ENCODE measurements at places on chromosomes 11 and 22.

GRCh38 chr11:36265793-36266628, 23.2 kb downstream of the COMMD9 start:
- peak; percentile 29 for DNase-seq

- no peak for DNase-seq
These were observed 198.1 kb upstream of the ARHGAP20 start for GRCh38 chr11:110910384-110910783.

DNA sequence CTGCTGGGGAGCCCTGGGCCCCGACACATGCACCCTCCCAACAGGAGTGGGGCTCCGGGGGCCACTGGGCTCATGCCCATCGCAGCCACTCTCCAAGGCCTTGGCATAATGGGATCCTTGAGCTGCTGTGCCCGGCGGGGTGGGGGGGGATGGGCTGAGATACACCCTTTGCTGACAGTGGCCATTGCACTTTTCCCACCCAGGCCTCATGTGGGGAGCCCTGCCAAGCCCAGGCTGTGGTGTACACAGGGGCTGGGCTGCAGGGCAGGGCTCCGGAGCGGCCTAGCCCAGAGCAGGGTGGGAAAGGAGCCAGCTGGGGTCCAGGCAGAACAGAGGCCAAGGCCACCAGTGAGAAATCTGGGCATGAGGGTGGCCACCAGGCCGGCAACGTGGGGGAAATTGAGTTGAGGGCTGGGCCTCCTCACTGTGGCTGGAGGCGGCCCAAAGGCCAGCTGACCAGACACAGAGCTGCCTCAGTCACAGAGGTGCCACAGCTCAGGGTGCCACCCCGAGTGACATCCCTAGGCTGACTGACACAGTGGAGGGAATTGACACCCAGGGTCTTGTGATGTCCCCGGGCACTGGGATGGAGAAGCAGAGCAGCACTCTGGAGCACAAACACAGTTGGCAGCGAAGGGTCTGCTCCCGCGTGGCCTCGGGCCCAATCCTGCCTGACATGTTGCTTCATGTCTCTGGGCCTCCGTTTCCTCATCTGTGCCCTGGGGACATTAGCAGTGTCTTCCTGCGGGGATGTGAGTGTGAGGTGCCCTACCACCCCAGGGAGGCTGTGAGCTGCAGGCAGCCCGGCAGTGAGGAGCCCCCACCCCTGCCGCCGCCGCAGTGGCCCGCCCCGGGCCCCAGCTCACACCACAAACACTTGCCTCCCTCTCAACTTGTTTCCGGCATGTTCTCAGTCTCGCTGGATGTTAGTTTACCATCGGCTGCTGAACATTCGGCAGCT, 30.4 kb downstream of the RTN4R start:
- no peak for DNase-seq

- DNase-seq = no peak
These were observed 58.4 kb downstream of the PISD start for GRCh38 chr22:31603574-31603973.

DNA sequence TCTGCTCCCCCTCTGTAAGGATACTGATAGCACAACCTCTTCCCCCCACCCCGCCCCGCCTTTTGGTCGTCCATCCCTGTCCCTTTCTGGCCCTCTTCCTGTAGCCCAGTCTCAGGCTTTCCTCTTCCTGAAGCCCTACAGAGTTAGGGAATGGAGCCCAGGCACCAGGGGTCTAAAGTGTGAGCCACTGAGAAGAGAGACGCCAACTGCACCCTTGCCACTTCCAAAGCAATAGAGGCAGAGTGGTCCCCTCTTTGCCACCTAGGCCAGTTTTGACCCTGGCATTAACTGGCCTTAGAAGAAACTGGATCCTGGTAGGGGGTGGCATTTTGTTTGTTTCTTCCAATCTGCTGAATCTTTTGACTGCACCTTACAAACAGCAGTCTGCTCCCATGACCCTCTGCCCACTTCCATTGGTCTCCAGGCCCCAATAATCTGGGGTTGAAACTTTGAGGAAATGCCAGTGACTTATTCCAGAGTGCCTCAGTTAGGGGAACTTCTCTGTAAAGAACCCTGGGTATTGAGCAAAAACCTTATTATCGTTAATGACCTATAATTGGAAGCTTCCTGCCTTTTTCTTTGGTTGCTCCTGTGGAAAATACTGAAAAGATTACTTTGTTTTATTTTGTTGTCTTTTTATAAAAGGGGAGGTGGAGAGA, 9.7 kb upstream of the GRK2 start:
- no peak for DNase-seq

GRCh38 chr22:27507111-27507611, 294.4 kb downstream of the MN1 start:
- DNase-seq = no peak

DNA sequence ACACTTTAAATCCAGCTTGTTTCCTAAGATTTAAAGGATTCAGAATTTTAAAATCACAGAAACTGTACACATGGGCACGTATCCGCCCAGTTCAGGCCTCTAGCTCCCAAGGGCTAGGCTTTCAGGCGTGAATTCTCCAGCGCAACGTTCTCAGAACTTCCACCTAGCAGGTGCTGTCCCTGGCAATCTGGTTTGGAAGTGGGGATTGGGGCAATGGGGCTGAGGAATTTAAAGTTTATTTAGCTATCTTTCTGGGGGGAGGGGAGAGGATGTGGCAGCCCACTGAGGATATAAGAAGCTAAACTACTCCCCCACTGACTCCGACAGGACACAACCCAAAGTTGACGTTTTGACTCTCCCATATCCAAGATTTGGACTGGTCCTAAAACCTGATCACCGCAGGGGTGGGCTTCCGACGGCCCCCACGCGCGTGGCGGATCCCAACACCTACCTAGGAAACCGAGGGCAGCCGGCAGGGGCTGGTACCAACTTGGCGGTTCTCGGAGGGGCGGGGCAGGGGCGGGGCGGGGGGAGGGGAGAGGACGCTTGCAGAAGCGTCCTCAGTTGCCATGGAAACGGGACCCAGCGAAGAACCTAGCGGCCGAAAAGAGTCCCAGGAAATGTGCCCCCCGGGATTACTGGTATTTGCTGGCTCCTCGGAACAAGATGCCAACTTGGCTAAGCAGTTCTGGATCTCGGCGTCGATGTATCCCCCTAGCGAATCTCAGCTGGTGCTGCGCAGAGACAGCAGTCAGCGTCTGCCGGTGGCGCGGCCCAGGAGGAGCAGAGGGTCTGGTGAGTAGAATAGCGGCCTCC, at the start of gene HOATZ:
Gene HOATZ (plus strand): TSS at position 563 of the 816 bp plus-strand sequence. CDS start 7 bp downstream, at position 570.
- no peak for DNase-seq

GRCh38 chr11:10653946-10654810, 39.4 kb downstream of the IRAG1 start:
- DNase-seq = peak; percentile 9

DNA sequence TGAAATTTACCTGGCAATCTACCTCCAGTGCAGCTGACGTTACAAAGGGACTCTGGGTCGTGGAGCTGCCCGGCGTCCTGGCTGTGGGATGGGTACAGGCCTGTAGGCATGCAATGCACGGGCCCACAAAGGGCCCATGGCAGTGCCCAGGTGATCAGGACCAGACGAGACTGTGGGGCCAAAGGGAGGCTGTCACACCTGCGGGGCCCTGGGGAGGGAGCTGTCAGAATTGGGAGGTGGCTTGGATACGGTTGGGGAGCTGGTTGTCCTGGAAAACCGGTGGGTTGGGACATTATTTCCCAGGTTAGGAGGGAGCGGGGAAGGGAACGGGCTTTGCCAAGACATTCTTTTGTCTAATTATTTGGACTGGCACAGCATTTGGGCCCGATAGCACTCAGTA, 958.5 kb downstream of the BRD1 start:
- no peak for DNase-seq

DNA sequence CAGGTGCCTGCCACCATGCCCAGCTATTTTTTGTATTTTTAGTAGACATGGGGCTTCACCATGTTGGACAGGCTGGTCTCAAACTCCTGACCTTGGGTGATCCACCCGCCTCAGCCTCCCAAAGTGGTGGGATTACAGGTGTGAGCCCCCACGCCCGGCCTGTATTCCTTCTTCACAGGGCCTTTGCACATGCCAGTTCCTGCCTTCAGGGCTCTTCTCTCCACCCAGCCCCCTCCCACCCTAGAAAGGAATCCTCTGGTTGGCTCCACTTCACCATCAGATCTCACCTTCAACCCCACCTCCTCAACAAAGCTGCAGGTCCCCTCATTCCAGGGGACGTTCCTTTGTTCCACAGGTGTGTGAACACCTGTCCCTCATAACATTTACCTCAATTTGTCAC, 2.0 kb downstream of the POLR3H start:
- no peak for DNase-seq

GRCh38 chr11:69004411-69005182, 8.4 kb downstream of the MRGPRF start:
- DNase-seq = no peak

DNA sequence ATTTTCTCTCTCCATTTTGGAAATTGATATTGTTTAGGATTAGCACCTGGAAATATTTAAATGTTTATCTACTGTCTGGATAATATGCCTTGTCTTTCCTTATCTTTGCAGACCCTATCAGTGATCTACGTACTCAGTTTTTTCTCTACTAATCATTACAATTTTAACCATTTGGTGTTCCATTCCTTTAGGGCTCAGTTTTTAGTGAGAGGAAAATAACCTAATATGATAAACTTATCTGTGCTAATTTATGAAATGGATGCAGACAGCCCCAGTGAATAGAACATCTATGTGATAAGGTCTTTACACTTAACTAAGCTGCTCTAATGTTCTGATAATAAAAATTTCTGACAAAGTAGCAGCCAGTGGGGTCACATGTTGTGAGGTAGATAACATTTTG, 68.5 kb downstream of the SVIP start:
- DNase-seq = no peak

- peak; percentile 10 for DNase-seq
These were observed 1.7 kb downstream of the HPX start for GRCh38 chr11:6438979-6439571.

GRCh38 chr22:37278261-37278660, 4.0 kb upstream of the CYTH4 start:
- no peak for DNase-seq

DNA sequence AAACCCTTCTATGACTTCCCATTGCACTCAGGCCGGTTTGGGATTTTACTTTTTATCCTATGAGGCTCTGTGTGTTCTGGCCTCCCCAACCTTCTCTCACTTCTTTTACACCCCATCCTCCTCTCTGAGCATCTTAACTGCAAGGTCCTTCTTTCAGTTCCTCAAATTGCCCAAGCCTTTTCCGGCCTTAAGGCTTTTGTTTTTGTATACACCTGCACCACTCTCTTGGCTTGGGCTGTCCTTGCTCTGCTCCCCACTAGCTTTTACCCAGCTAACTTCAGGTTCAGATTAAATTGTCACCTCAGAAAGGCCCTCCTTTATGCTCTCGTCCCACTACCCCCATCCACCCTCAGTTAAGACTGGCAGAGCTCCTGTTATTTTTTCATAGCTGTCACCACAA, 55.5 kb downstream of the FAM83F start:
- DNase-seq = no peak

GRCh38 chr22:47042116-47042825, 279.8 kb downstream of the TBC1D22A start:
- no peak for DNase-seq

DNA sequence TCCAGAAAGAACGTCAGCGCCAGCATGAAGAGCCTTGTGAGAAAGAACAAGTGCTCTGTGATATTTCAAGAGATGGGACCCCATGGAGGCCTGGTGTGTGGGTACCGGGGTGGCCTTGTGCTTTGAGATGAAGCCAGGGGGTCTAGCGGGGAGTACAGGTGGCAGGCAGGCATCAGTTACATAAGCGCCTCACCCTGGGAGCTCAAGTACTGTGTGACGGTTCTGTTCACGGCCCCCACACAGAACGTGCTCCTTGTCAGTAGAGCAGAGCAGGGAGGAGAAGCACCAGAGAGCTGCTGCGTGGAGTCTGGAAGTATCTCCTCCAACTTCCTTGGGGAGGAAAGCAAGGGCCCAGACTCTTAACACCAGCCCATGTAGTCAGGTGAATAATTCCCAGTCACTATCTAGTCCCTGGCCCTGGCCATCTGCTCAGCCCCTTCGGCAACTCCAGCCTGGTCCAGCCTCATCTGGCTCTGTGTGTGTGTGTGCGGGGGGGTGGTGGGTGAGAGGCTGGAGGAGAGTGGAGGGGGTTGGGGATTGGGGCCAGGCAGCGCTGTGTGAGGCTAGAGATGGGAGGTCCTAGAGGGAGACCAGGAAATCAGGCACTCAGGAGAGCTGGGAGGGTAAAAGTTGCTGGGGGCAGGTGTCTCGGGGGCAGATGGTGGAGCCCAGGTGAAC, 32.4 kb downstream of the MCM5 start:
- DNase-seq = no peak

All from NCI-H1694 (cell line).